ENCODE measurements at places on chromosomes 5 and 9. TPM values are rescaled to one million over a fixed set of nuclear protein-coding genes. Genes with fewer than 3 reads are reported as not detected.

Gene SLC36A2
- total RNA-seq = not detected

Gene CENPK
- 0.81 TPM for total RNA-seq

Gene SMIM33
- not detected for total RNA-seq

Gene TAF1L
- 0.05 TPM for total RNA-seq
